Neural crest cell (in vitro differentiated cells): ENCODE measurements at places on chromosomes 6 and 20. TPM values are rescaled to one million over a fixed set of nuclear protein-coding genes. Genes with fewer than 3 reads are reported as not detected.

GRCh38 chr6:136546331-136546730, 3.9 kb downstream of the MAP7 start:
- H3K4me1 ChIP-seq: peaks cover 4% of the 10 kb centered on the region
- H3K4me3 ChIP-seq: no peak overlapping the region
- H3K27ac ChIP-seq: no peak overlapping the region

GRCh38 chr20:54123587-54124180, 50.1 kb downstream of the CYP24A1 start:
- no peak for DNase-seq
- H3K27me3 ChIP-seq: no peaks in the 10 kb centered on the region
- no peak overlapping the region for H3K4me3 ChIP-seq

DNA sequence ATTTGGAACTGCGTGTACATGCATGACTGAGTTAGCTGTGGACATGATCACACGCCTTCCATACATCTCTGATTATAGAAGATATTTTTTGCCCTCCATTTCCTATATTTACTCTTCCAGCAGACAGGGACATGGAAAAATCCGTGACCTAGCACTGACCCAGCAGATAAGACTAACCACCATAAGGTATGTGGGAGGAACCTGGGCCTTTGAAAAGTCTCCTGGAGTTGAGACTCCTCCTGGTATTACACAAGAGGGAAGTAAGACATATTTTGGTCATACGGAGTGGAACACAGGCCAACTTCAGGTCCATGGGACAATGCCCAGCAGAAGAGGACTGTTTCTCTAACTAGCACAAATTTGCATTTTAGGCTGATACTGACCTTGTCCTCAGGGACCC, 13.7 kb upstream of the SIRPB1 start:
- no peaks in the 10 kb centered on the region for H3K4me1 ChIP-seq
- DNase-seq: no peak
- H3K4me3 ChIP-seq: no peak overlapping the region
- peaks cover 17% of the 10 kb centered on the region for H3K27me3 ChIP-seq
- H3K36me3 ChIP-seq: no peaks in the 10 kb centered on the region

DNA sequence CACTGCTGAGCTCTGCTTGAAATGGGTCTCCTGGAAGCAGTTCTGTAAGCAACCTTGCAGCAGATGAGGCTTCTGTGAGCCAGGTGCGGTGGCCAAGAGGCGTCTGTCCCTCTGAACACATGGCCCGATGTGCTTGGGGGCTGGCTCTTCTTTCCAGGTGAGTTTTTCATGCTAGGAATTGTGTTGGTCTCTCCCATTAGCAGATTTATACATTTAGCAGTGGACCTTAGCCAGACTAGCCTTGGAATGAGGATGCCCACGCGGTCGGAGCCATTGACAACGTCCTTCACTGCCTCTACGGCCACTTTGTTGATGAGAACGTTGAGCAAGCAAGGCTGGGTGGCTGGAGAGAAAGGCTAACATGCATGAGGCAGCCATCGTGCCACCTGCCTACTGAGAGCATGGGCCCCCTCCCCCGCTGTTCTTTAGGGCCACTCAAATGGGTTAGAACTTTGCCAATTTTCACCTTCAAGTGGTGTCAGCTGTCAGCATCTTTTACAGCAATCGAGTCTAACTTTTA, 33.5 kb downstream of the ERMARD start:
- no peaks in the 10 kb centered on the region for H3K27me3 ChIP-seq
- H3K4me1 ChIP-seq: peaks cover 7% of the 10 kb centered on the region
- no peak overlapping the region for H3K27ac ChIP-seq
- peaks cover 13% of the 10 kb centered on the region for H3K36me3 ChIP-seq
- H3K4me3 ChIP-seq: no peak overlapping the region

DNA sequence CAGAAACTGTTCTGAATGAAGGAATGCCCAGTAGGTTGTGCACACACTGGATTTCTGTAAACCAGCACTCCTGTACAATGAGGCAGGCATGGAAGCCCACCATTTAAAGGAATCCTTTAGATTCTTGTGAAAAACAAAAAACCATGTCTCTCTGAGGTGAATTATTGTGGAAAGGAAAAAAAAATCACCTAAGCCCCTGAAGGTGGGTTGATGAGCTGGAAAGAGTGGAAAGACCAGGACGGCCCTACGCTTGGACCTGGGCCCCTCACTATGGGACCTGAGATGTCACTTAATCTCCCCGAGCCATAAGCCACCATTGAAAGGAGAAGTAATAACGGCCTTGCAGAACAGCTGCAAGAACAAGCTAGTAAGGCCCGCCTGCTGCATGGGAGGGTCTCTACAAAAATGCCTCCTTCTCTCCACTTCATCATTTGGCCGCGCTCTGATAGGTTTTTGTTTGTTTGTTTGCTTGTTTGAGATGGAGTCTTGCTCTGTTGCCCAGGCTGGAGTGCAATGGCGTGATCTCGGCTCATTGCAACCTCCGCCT, 68.8 kb downstream of the RAB44 start:
- no peaks in the 10 kb centered on the region for H3K27me3 ChIP-seq
- H3K4me3 ChIP-seq: no peak overlapping the region
- H3K4me1 ChIP-seq: peaks cover 45% of the 10 kb centered on the region

- no peak for DNase-seq
- H3K4me1 ChIP-seq: peaks cover 17% of the 10 kb centered on the region
- peaks cover 2% of the 10 kb centered on the region for H3K36me3 ChIP-seq
- H3K27me3 ChIP-seq: no peaks in the 10 kb centered on the region
- no peak overlapping the region for H3K4me3 ChIP-seq
- no peak overlapping the region for H3K27ac ChIP-seq
These were observed 11.3 kb downstream of the FKBP5 start for GRCh38 chr6:35677456-35677855.

DNA sequence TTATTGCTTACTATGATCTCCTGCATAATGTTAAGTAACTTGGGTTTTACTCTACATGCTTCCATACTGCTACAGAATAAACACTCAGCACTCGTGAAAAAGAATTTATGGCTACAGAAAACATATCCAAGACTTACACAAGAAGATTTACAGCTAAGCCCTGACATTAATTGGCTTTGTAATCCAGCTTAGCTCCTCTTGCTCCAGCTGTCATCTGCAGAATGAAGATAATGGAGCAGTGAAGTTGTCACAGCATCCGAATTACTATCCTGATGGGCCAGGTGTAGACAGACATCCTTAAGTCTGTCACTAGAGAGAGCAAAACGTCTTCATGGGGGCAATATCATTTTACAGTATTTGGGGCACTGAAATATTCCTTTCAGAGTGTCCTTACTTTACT, 155.3 kb downstream of the PRKN start:
- no peak for DNase-seq
- H3K27me3 ChIP-seq: no peaks in the 10 kb centered on the region
- H3K27ac ChIP-seq: no peak overlapping the region
- no peak overlapping the region for H3K4me3 ChIP-seq
- H3K36me3 ChIP-seq: peaks cover 9% of the 10 kb centered on the region

DNA sequence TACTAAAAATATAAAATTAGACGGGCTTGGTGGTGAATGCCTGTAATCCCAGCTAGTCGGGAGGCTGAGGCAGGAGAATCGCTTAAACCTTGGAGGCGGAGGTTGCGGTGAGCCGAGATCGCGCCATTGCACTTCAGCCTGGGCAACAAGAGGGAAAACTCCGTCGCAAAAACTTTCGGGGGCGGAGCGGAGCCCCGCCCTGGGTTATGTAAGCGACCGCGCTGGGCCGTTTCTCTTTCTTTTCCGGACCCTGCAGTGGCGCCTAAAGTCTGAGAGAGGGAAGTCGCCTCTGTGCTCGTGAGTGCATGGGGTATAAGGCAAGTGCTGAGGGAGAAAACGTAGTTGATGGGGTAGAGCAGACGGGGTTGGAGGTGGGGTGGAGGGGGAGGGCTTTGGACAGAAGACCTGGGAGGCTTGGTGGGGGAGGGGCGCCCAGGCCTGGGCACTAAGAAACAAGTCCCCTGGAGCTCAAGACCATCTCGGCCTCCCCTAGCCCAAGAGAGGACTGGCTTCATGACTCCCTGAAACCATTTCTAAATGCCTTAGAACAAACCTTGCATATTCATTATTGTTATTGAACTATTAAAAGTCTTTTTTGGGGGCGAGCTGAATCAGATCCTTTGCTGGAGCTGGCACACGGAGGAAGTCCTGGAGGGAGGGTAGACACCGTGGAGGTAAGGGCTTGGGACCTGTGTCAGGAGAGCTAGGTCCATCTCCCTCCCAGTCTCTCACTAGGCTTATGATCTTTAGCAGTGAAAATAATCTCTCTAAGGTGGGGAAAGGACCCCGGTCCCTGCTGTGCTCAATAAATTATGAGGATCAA, 2.7 kb upstream of the MICA start:
- peak; percentile 14 for DNase-seq
- H3K27ac ChIP-seq: no peak overlapping the region
- H3K4me3 ChIP-seq: peak overlapping the region; percentile 85
- H3K36me3 ChIP-seq: no peaks in the 10 kb centered on the region
- H3K4me1 ChIP-seq: peaks cover 54% of the 10 kb centered on the region
- peaks cover 22% of the 10 kb centered on the region for H3K27me3 ChIP-seq

DNA sequence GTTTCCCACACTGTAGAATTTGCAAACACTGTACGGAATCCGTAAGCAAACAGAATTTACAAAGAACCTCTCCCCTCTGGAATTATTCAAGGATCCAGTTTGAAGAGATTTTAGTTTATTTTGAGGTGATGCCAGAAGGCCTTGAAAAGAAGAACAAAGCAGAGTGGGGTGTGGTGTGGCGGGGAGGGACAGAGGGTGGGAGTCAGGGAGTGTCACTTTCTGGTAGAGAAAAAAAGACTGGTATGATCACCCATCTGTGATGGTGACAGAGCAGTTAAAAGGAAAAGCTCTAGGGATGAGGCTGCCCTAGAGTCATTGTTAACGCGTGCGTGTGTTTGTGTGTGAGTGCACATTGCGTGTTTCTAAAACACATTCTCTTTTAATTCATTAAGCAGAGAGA, 97.0 kb upstream of the F13A1 start:
- no peaks in the 10 kb centered on the region for H3K36me3 ChIP-seq
- no peaks in the 10 kb centered on the region for H3K27me3 ChIP-seq
- no peaks in the 10 kb centered on the region for H3K4me1 ChIP-seq
- DNase-seq: no peak
- H3K4me3 ChIP-seq: no peak overlapping the region

DNA sequence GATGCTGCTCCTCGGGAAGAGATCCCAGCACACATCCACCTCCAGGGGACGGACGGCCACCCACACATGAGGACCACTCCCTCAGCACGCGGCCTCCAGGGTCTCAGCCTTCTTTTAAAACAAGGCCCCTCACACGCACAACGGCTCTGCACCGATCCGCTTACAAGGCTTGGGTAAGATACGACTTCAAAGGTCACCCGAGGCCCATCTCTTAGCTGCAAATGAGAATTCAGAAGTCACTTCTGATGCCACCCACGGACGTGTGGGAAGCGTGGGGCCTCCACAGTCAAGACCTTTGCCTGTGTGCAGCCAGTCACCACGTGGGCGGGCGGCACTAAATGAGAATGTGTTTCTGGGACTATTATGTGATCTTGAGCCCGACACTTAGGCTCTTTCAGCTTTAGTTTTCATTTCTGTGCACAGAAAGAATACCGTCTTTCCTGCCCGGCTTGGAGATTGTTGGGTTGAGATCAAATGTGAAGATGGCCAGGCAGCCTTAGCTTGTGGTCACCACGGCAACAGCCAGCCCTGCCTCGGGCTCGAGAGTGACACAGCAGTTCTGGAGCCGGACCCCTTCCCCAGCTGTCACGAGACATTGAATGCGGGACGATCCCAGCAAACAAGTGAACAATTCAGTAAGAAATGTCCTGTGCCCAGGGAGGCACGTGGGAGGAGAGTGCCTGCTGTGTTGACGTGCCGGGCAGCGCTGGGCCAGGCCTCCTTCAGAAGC, 91.6 kb downstream of the RAMACL start:
- H3K36me3 ChIP-seq: peaks cover 15% of the 10 kb centered on the region
- H3K4me1 ChIP-seq: peaks cover 51% of the 10 kb centered on the region
- peak overlapping the region; percentile 70 for H3K4me3 ChIP-seq
- peaks cover 5% of the 10 kb centered on the region for H3K27me3 ChIP-seq
- peak overlapping the region; percentile 91 for H3K27ac ChIP-seq

GRCh38 chr20:31712564-31713311, 9.9 kb downstream of the BCL2L1 start:
- peaks cover 44% of the 10 kb centered on the region for H3K4me1 ChIP-seq
- peak overlapping the region; percentile 17 for H3K4me3 ChIP-seq
- peaks cover 20% of the 10 kb centered on the region for H3K36me3 ChIP-seq

DNA sequence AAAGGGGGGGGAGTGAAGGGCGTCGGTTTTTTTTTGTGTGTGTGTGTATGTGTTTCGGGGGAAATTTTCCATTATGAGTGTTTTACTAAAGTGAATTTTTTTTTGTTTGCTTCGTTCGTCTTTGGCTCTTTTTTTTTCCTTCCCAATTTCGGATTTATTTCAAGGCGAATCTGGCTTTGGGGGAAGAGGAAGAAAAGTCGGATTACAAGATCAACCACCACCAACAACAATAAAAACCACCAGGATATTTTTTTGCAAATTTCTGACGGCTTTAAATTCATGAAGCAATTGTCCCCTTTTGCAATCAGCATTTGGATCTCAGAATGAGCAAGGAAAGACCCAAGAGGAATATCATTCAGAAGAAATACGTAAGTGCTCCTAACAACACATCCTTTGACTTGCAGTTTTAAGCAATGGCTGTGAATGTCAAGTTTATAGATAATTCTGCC, 372 bp downstream of the JARID2 start:
- H3K4me1 ChIP-seq: peaks cover 47% of the 10 kb centered on the region
- H3K27me3 ChIP-seq: peaks cover 6% of the 10 kb centered on the region
- H3K36me3 ChIP-seq: no peaks in the 10 kb centered on the region
- peak overlapping the region; percentile 94 for H3K27ac ChIP-seq
- peak overlapping the region; percentile 100 for H3K4me3 ChIP-seq

- H3K36me3 ChIP-seq: no peaks in the 10 kb centered on the region
- H3K4me3 ChIP-seq: no peak overlapping the region
- H3K27ac ChIP-seq: no peak overlapping the region
These were observed 9.9 kb upstream of the C6orf141 start for GRCh38 chr6:49540614-49541013.

GRCh38 chr6:154306696-154307095, 49.9 kb downstream of the IPCEF1 start:
- no peaks in the 10 kb centered on the region for H3K27me3 ChIP-seq
- no peak for DNase-seq
- H3K36me3 ChIP-seq: peaks cover 3% of the 10 kb centered on the region
- no peak overlapping the region for H3K27ac ChIP-seq

- no peak overlapping the region for H3K4me3 ChIP-seq
- H3K36me3 ChIP-seq: no peaks in the 10 kb centered on the region
- no peaks in the 10 kb centered on the region for H3K27me3 ChIP-seq
- H3K27ac ChIP-seq: no peak overlapping the region
- no peaks in the 10 kb centered on the region for H3K4me1 ChIP-seq
These were observed 318.2 kb upstream of the RGS17 start for GRCh38 chr6:153449279-153449678.

- H3K4me3 ChIP-seq: peak overlapping the region; percentile 42
- H3K4me1 ChIP-seq: peaks cover 60% of the 10 kb centered on the region
- no peaks in the 10 kb centered on the region for H3K27me3 ChIP-seq
- peaks cover 3% of the 10 kb centered on the region for H3K36me3 ChIP-seq
These were observed 49.3 kb downstream of the SLC35F1 start for GRCh38 chr6:117956386-117956785.

The ZSCAN9 gene
- 30.3 and 31.4 TPM in 2 replicates for total RNA-seq

The CFB gene
- total RNA-seq: not detected in 2 replicates

The WFDC9 gene
- total RNA-seq: not detected in 2 replicates

The UBD gene
- not detected in 2 replicates for total RNA-seq

The BEND6 gene
- 1.8 and 2.3 TPM in 2 replicates for total RNA-seq

The KIF25 gene
- 0.72 and 1.0 TPM in 2 replicates for total RNA-seq

The CDSN gene
- not detected in 2 replicates for total RNA-seq

The E2F1 gene
- 84.8 and 94.9 TPM in 2 replicates for total RNA-seq

The WFDC5 gene
- total RNA-seq: not detected in 2 replicates

The GPR6 gene
- total RNA-seq: not detected in 2 replicates

The EIF6 gene
- total RNA-seq: 112 and 116 TPM in 2 replicates
